Gastroesophageal sphincter (tissue), 4 donors: ENCODE measurements at places on chromosomes 1 and 21. TPM values are rescaled to one million over a fixed set of nuclear protein-coding genes. Genes with fewer than 3 reads are reported as not detected.

DNA sequence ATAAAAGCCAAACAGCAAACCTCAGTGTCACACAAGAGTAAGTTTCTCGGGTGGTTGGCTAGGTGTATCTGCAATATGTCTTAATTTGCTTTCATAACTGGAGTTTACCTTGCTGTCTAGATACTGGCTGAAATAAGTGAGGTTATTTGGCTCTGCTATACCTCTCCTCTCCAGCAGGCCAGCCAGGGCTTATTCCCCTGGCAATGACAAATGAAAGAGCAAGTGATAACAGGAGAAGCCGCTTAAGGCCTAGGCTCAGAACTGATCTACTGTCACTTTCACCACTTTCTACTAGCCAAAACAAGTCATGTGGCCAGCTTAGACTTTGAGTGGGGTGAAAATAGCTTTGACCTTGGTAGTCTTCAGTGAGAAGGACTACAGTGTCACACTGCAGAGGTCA is 4.8 kb upstream of the RPE65 start:
- no peak for ATAC-seq

DNA sequence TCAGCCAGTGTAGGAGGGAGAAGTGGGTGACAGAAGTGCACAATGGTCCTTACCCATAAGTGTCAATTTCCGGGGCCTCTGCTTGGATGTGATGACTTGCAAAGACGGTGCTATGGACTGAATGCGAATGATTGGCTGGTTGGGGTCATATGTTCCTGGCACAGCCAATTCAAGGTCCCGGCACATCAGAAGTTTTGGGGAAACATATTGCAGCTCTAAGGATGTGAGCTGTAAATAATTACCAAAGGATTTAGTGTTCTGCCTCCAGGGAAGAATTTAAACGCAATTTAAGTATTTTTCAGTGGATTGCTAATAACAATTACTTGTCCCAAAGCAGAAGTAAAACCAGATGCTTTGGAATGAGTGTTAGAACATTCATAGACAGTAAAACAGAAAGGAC is 26.9 kb upstream of the EXOSC10 start:
- no peak for ATAC-seq

IGSF5 gene
- 1.9 TPM for total RNA-seq

DNA sequence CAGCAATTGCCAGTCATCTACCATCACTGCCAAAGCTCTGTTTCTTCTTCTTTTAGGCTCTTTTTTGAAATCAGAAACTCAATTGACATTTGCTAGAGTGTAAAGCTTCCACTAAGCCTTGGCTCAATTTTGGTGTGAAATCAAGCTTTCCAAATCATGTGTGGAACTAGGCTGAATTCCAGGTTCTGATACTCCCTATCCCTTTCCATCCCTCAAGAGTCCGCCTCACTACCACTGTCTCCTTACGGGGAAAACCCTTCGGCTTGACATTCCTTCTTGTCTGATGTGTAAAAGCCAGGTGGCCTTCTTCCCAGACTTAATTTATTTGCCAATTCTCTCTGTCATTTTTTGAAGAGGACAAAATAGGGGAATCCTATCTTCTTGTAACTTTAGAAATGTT is 47.2 kb upstream of the PRMT6 start:
- ATAC-seq: no peak

OPTC gene
- not detected for total RNA-seq

GRCh38 chr1:101451888-101452287 is 215.1 kb downstream of the S1PR1 start:
- no peak for ATAC-seq

DNA sequence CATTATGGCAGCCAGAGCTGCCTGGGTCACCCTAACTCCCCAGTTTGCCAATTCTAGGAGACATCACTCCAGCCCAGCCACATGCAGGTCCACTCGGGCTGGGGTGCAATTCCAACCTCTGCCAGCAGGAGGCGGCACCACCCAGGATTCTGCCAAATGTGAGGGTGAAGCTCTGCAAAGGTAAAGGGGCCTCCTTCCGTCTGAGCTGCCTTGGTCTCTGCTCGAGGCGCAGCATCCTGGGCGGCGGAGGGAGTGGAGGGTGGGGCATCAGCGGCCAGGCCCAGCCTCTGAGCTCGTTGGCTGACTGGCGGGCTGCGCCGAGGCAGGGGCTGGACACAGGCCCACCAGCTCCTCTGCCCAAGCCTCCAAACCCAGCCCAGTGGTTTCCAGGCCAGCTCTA is 63.8 kb downstream of the ARHGEF16 start:
- no peak for ATAC-seq

- no peak for ATAC-seq
Measured at GRCh38 chr21:26795412-26795805, 49.8 kb downstream of the ADAMTS1 start.

- ATAC-seq: peak; percentile 14
Measured at GRCh38 chr21:26844258-26845065, 747 bp downstream of the ADAMTS1 start.

OLFML2B gene
- 5.7 TPM for total RNA-seq

APP gene
- 693 TPM for total RNA-seq

- ATAC-seq: no peak
Measured at GRCh38 chr1:23644555-23644866, 47.1 kb upstream of the RPL11 start.

DNA sequence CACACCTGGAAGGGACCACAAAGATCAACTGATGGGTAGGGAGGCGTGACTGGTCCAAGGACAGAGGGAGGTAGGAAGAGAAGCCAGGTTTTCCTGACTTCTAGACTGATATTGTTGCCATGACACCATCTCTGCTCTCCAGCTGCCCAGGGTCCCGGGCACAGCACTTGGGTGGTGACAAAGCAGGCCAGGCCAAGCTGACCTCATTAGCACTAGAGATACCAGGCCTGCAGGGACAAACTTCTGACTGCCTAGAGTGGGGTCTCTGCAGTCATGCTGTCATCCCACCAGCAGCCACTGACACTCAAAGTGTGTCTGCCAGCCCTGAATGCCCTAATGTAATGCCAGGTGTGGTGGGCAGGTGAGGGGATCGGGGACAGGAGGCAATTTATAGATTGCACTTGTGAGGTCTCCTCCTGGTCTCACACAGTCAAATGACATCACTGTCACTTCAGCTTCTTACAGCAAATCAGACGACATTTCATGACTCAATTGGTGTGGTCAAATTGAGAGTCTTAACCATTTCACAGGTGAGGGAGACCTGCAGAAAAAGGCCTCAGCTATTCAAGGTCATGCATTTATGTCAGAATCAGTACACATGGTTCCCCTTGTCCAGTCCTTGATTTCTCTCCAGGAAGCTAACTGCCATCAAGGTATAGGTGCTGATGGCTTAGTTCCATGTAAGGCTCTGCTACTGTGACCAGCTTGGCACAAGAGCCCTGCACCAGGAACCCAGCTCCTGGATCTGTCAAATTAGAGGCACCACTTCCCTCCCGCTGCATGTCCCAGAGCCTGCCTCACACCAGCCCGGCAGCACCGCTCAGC is 2.7 kb downstream of the SLC9A1 start:
- no peak for ATAC-seq

- ATAC-seq: no peak
Measured at GRCh38 chr1:244605835-244606370, 47.0 kb upstream of the DESI2 start.

DNA sequence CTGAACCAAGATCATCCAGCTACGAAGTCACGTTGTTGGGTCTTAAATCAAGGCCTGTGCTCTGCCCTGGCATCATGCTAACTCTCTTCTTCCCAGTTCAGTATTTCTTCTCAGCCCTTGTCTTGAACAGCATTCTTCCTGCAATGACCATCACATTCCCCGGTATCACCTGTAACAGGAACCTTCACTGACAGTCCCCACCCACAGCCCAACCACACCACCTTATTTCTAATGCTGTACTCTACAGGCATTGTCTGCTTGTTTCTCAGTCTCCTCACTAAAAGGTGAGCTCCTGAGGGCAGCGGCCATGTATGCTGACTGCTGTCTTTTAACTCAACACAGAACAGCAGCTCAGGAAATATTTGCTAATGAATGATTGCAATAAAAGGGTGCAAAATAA is 54.0 kb downstream of the DAB1 start:
- no peak for ATAC-seq

GJA4 gene
- 8.6 TPM for total RNA-seq

- ATAC-seq: no peak
Measured at GRCh38 chr1:68221980-68222373, 10.3 kb downstream of the WLS start.

DNA sequence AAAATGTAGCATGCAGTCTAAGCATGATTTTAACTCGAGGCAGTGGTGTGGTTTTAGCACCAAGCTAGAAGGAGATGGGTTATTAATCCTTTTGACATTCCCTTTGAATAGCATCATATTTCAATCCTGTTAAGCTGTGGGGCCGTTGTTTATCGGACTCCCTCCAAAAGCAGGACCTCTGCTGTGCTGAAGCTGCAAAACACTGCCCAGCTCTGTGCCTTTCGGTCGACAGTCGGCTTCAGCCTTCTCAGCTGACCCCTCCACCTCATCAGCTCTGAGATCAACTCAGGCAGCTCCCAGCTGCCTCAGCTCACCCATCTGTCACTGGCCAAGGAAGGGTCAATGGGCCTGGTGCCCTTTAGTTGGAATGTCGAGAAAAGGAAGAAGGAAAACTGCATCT is 95.5 kb downstream of the KAZN start:
- no peak for ATAC-seq

SLC35A3 gene
- total RNA-seq: 17.1 TPM

PTP4A2 gene
- 203 TPM for total RNA-seq

OLIG2 gene
- not detected for total RNA-seq

GPR153 gene
- 5.6 TPM for total RNA-seq

HAO2 gene
- total RNA-seq: not detected
